ENCODE measurements at places on chromosomes 11 and 22.

- no peak for DNase-seq
Observed at GRCh38 chr11:96567176-96567575, 177.4 kb downstream of the JRKL start.

- no peak for DNase-seq
Observed at GRCh38 chr11:31655483-31655882, 145.9 kb downstream of the ELP4 start.

GRCh38 chr22:46457502-46458488 is 79.6 kb downstream of the CELSR1 start:
- DNase-seq: no peak

DNA sequence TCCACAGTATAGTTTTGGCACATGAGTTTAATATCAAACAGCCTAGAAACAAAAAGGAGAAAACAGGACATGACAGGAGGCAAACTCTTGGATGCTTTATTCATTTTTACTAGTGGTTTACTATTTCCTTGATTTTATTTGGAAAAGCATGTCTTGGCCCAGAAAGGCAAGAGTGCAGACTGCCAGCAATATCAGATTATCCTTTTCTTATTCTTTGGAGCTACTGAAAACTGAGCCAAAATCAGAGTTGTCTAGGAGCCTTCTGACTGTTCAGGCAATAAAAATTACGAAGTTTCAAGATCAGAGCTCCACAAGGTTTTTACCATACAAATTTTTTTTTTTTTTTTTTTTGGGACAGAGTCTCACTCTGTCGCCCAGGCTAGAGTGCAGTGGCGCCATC is 16.0 kb downstream of the CELF1 start:
- no peak for DNase-seq

DNA sequence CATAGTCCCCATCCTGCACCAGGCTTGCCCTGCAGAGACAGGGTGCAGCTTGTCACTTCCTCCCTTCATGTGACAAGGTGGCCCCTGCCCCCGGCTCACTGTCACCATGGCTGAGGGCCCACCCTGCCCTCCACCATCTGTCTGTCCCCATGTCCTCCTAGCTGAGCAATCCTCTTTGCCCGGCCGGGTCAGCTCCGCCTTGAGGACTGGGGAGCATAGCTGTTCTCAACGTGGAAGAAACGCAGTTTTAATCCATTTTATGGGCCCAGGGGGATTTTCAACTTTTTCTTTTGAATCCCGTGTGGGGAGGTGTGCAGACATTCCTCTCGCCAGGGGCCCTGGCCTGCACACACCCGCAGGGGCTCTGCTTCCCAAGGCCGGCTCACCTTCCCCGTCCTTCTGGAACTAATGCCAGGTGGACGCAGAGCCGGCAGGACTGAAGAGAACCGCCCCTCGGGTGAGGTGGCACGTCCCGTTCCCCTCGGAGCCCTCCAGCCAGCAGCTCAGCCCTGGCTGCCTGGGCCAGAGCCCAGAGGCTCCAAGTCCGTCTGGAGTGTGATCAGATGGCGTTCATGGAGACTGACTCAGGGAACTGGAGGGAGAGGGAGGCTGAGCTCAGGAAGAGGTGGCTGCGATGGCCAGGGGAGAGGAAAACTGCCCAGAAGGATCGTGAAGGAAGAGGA is 1108.7 kb downstream of the BRD1 start:
- DNase-seq: no peak

Data from progenitor cell of endocrine pancreas (in vitro differentiated cells).